Stimulated activated CD4-positive, alpha-beta T cell treated with anti-CD3 and anti-CD28 coated beads, TNF-alpha, amount 100 ng/mL, for 4 hours (primary cell): ENCODE measurements at places on chromosomes 2 and 18.

DNA sequence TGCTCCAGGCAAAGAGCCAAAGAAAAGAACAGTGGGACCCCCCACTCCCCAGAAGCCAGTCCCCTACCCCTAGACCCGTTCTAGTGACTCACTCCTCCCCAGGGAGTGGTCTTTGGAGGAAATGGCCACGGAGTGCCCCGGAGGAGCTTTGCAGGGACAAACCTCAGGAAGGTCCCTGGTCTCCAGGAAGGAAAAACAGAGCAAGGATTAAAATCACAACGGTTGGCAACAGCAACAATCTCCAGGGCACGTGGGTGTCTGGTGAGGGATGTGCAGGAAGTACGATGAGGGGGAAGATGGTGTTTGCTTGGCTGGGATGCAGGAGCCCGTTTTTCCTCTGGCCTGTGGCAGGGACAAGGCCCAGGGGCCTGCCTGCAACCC, 135.0 kb downstream of the SMAD2 start:
- no peak for DNase-seq

GRCh38 chr2:8628179-8628865, 53.5 kb upstream of the ID2 start:
- DNase-seq, result no peak

GRCh38 chr2:105194022-105194675, 47.4 kb upstream of the GPR45 start:
- DNase-seq, result no peak

DNA sequence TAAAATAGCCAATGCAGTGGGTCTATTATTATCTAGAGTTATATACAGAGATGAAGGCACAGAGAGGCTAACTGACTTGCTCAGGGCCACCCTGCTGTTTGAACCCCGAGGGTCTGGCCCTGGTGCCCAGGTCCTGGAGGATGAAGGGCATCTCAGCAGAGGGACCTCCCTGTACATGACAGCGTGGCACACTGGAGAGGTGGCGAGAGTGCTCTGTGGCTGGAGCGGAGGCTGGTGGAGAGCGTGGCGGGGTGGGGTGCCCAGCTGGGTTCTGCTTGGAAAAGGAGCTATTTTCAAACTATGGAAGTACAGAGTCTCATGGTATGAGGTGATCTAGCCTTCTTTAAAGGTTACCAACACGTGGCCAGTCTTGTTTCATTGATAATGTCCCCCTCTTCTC, 35.8 kb downstream of the GREB1 start:
- DNase-seq, result no peak

- no peak for DNase-seq
Observed at GRCh38 chr2:99607454-99607853, 117.6 kb upstream of the REV1 start.

- DNase-seq, result no peak
Observed at GRCh38 chr2:235663875-235664274, 170.0 kb downstream of the AGAP1 start.

DNA sequence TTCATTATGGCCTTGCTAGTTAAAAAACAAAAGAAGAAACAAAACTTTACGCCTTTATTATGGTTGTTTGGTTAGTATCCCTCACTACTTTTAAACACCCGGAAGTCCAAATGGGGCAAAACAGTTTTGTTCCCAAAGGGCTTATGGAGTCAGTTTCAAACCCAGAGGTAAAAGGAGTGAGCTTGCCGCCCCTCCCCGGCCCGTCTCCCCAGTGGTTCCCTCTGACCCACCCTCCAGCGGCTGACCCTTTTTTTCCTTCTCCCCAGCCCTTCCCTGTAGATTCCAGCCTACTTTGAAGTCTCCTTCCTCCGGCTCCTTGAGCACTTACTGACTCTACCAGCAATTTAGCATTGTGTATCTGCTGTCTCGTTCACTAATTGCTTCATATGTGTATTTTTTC, 209.2 kb downstream of the ICOS start:
- no peak for DNase-seq

GRCh38 chr2:10529611-10530010, 81.5 kb upstream of the ODC1 start:
- no peak for DNase-seq

- no peak for DNase-seq
Observed at GRCh38 chr18:9568186-9568585, 46.2 kb downstream of the PPP4R1 start.

DNA sequence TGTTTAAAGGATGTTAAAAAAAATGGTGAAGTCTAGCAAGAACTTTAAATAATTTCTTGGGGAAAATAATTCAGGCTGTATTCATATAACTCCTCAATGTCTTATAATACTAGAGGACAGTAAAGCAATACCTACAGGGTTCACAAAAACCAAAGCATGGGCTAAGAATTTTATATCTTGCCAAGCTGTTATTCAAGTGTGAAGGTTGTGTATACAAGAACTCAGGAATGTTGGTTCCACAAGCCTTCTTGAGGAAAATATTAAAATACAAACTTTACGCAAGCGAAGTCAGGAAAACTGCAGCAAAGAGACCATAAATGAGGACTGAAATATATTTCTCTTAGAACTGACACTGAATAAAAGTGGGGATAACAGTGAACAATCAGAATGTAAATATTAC, 76.1 kb upstream of the DNAJC10 start:
- no peak for DNase-seq

- DNase-seq, result no peak
Observed at GRCh38 chr2:209324281-209324680, 99.6 kb upstream of the MAP2 start.

GRCh38 chr18:67650686-67651385, 134.3 kb upstream of the DSEL start:
- no peak for DNase-seq

DNA sequence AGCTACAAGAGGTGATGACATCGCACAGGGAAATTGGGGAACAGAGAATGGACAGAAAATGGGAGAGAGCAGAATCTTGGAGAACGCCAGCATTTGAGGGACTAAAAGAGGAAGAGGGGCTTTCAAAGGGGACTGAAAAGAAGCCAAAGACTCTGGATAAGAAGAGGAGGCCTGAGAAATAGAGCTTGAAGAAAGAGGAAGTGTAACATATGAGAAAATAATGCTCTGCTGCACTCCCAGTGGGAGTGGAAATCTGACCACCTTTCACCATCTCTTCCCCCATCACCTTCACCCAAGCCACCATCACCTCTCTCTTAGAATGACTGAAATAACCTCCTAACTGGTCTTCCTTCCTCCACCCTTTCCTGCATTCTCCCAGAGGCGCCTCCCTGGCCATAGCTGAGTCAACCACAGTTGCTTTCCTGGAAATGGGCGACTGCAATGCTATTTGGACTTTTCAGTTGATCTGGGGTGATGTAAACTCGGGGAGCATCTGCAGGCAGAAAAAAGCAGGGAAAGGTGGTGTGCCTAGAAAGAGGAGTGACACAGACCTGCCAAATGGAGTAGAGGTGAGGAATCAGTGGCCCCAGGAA, 16.8 kb downstream of the CXCR1 start:
- DNase-seq, result no peak

- no peak for DNase-seq
Observed at GRCh38 chr18:79699653-79700052, 20.1 kb downstream of the CTDP1 start.

DNA sequence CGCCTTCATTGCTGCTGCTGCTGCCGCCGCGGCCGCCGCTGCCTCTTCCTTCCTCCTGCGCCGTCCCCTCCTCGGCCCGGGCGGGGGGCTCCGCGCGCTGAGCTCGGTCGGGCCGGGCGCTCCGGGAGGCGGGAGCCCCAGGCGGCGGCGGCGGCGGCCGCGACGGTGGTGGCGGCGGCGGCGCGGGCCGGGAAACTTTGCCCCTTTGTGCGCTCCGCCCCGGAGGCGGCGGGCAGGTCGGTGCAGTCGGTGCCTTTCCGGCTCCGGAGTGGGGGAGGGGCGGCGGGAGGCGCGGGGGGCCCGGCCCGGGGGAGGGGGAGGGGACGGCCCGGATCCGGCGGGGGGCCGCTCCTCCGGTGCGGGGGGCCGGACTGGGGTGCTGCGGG, 205 bp downstream of the TET3 start:
- peak; percentile 42 for DNase-seq

DNA sequence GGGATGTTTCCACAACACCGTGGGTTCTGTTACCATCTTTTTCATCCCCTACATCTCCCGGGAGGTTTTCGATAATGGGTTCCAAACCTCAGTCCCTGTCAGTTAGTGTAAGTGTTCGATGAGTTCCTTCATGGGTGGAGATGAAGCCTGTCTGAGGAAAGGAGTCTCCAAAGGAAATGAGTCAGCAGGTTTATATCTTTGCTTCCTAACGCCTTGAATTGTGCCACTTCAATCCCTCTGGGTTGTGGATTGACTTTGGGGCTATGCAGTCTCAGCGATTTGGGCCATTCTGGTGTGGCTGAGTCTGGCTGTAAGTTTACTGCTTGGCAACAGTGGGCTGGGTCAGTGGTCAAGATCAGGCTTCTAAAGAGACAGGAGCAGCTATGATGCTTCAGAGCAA, 1.2 kb downstream of the SERPINB5 start:
- no peak for DNase-seq

- DNase-seq, result no peak
Observed at GRCh38 chr2:29990129-29990528, 68.7 kb upstream of the ALK start.

DNA sequence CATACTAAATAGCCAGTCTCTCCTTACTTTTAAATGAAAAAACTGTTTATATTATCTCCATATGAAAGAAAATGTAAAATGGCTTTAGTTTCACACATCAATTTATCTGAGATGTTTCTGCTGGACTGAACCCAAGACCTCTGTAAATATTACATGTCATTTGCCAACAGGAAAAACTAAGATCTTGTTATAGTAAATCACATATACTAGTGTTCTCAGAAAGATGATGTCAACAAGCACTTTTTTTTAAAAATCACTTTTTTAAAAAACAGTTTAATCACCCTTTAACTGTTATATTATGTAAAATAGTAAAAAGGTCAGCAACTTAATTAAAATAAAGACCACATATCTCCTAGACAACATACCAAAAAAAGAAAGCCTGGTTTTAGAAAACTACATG, 46.3 kb downstream of the PTPN2 start:
- no peak for DNase-seq

- DNase-seq, result no peak
Observed at GRCh38 chr2:9211496-9211895, 4.9 kb downstream of the ASAP2 start.

- no peak for DNase-seq
Observed at GRCh38 chr18:2692508-2692907, 37.0 kb downstream of the SMCHD1 start.

DNA sequence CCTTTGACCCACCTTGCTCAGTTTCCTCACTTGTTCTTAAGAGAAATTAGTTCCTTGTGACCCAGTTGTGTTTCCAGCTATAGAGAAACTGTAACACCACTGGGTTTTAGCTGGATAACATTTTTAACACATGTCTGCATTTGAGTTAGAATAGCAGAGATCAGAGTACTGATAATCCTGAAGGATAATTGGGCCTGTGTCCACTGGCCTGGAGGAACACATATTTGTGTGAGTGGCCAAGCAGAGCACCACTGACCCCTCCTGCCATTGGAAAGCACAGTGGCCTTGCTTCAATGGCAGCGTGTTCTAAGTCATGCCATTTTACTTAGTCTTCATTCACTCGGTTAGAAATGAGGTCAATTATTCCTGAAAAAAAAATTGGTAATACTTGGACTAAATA, 42.6 kb downstream of the PKP4 start:
- DNase-seq, result no peak

- DNase-seq, result no peak
Observed at GRCh38 chr2:86199834-86200177, 549 bp downstream of the MRPL35 start.

DNA sequence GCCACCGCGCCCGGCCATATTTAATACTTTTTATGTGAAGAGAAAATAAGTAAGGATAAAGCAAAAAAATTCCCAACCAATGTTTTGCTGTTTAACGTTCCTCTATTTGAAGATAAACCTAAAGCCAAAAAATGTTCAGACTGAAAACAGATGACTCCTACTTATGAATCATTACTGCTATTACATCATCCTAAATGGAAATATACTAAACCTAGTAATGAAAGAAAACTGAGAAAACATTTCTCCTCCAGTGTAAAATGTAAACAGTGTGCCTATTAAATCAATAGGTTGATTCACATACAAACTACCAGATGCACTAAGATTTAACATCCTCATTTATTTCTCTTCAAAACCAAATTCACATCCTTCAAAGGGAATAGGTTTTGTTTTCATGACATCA, 43.5 kb downstream of the CWC22 start:
- DNase-seq, result no peak

DNA sequence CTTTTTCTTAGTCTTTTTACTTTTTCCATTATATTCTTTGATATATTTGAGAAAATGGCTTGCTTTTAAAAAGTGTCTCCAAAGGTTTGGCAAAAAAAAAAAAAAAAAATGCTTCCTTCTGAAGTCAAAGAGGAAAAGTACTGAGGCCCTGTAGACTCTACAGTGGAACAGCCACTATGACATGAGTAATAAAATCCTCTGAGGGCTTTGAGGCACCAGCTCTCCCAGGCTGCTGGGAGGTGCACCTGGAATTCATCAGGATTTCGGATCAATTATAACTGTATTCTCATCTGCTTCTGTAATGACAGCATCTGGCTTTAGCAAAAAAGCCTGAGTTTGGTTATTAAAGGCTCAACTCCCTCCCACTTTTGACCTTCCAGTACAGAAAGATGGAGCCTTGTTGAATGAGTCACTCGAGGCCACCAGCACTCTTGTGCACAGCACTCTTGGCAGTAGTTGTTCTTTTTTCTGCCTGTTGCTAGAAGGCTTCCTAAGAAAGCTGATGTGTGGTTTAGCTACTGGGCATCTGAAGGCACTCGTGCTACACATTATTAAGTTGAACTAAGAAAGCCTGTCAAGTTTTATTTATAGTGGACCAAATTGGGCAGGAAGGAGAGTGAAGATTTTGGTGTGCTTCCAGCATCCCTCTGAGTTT, 131.3 kb downstream of the PRPF40A start:
- DNase-seq, result no peak

DNA sequence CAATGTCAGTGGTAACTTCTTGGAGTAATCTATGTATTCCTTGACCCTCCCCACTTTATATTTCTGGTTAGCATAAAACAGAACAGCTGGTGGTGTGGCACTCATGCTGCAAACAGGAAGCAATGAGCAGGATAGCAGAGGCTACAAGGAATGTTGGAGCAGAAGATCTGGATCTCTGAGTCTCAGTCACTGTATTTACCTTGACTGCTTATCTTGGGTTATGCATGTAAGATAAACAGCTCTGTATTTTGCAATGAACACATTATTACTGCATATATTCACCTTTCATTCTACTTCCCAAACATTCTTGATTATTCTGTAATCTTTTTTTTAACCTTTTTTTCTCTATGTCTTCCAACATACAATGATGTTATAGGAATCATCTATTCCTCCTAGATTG, 977.9 kb upstream of the CNTNAP5 start:
- DNase-seq, result no peak

DNA sequence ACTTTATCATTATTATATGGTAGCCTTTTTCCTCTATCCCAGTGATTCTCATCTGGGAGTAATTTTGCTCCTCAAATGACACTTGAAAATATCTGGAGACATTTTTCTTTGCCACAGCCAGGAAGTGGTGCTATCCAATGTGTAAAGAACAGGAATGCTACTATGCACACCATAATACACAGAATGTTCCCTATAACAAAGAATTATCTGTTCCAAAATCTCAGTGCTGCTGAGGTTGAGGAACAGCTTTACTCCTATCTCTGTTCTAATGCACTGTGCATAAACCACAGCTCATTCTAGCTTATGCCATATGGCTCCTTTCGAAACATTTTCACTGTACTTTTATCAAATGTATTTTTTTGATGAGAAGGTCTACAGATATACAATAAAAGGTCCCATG, 1231.2 kb upstream of the CELF4 start:
- no peak for DNase-seq

GRCh38 chr2:123366239-123366837, 658.7 kb upstream of the CNTNAP5 start:
- no peak for DNase-seq
